ENCODE measurements at places on chromosomes 2 and 18. TPM values are rescaled to one million over a fixed set of nuclear protein-coding genes. Genes with fewer than 3 reads are reported as not detected.

REL gene
- 2.3 TPM for total RNA-seq

DNA sequence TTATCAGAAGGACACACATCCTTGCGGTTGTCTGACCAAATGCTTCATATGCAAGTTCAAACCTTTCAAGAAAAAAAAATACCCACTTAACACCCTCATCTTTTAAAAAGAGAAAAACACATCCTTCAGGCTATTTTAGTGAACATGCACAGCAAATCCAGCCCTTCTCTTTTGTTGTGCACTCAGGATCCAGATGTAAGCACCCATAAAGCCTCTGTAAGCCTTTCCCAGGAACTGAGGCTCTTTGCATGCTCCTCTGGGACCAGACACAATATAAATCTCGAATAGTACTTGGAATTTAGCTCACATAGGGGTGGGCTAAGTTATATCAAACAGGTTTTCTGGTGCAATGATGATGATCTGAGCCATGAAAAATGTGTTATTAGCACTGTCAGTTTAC lies 308.8 kb upstream of the FAM98A start:
- no peak for DNase-seq

- no peak for DNase-seq
Measured at GRCh38 chr18:6294148-6294784, 120.4 kb downstream of the L3MBTL4 start.

DNA sequence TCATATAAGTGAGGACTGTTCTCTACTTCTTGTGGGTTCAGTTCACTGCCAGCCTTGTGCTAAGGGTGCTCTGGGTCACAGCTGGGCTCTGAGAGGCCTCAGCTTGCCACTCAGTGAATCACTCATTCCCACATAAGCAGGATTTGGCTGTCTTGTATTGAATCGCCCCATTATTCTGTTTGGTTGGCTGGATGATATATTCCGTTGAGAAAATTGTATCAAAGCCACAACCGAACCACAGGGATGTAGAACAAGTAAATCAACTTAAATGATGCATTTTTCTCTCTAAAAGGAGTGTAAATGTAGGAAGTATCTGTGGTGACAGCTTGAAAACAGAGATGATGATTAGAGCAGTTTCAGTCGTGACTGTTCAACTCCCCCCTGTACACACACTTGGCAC lies 39.6 kb downstream of the TTC39C start:
- DNase-seq: peak; percentile 86

DNA sequence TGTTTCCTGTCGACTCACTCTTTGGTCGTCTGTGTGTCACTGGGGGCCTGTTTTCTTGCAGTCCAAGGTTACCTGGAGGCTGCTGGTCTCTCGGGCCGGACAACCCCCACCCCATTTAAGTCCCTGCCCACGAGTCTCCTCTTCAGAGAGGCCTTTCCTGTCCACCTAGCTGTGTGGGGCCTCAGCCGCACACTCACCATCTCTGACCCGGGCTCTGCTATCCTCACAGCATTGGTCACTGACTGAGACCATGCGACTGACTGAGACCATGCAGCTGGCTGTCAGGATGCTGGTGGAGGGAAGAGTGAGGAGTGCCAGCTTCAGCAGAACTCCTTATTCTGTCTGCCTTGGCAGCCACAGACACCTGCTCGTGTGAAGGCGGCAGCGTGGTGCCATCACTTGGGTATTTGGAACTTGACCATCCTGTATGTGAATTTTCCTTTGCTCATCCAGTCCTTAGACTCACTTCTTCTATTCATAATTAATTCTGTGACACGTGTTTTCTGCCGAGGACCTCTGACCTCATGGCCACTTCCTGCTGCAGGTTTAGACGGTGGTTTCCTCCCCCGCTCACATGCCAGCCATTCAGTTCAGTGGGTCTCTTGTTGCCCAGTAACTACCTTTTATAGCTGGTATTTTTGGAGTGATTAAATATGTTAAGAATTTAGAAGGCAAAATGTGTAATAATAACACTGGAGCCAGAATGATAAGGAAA lies 47.5 kb upstream of the ASB1 start:
- DNase-seq: peak; percentile 92
